Activated B cell treated with CpG ODN at 0.5 μM for 24 hours (primary cell): ENCODE measurements at places on chromosomes 7 and 10.

DNA sequence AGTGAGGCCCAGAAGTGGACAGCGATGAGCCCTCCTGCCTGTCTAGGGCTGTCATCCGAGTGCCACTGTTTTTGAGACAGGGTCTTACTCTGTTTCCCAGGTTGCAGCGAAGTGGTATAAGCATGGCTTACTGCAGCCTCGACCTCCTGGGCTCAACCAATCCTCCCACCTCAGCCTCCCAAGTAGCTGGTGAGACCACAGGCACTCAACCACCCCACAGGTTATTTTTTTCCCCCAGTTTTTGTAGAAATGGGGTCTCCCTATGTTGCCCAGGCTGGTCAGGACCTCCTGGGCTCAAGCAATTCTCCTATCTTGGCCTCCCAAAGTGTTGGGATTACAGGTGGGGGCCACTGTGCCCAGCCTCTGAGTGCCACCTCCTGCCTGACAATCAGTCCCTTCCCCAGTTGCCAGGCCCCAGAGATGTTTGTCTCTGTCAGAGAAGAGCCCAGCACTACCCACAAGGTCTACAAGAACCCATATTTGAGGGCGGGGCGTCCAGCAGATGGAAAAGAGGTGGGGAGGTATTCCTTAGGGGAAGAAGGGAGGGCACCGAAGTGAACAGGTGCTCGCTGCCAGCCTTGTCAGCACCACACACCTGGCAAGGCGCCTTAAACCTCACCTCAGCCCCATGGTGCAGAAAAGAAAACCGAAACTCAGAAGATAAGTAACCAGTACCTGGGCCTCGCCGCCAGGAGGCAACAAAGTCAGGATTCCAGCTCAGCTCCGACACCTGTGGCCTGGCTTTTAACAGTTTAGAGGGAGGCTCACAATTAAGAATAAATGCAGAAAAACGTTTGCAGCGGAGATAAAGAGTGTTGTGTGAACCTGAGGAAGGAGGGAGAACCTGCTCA, 77.4 kb upstream of the ANLN start:
- DNase-seq: no peak

DNA sequence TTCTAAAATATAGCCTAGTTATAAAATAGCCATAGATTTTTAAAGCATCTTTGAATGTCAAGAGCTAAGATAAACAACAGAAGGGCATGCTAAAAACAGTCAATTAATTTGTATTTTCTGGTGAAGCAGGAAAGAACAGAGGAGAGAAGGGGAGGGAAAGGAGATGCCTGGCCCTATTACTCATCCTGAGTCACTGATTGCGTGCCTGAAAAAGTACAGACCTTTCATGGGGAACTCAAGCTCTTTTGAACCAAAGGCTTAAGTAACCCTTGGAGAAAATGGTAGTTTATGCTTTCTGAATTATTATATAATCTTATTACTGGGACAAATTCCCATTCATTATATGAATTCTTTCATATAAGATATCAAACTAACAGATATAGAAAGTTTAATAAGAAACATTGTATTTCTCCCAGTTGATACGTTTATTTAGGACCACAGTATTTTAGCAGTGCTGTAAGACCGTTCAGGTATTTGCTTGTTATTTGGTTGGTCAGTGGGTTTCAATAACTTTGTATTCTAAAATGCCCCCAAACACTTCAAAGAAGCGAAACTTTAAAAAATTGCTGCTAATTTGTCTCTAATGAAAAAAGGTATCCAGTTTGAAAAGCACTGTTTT, 151.3 kb downstream of the HGF start:
- no peak for DNase-seq

DNA sequence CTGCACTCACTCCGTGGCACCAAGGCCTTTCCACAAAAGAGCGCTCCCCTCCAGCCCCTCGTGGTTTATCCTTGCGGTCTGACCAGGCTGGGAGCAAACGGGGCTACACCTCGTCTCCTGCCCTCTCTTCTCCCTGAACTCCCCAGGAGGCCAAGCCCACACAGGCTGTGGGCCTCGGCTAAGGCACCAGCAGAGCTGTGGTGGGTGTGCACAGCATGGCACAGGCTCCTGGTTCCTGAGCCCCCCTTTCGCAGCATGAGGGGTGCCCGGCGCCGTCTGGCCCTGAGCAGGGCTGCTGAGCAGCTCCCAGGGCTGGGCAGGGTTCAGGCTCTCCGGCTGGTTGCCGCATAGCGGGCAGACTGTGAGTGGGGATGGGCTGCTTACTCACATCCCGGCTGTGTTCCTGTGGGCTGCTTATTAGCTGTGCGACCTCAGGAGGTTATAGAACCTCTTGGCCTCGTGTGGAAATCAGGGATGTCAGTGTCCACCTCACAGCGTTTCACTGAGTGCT, 90.4 kb downstream of the ZMIZ1 start:
- no peak for DNase-seq

- no peak for DNase-seq
Observed at GRCh38 chr10:93198401-93199131, 124.9 kb downstream of the CYP26A1 start.
